ENCODE measurements at places on chromosomes 7 and 10.

DNA sequence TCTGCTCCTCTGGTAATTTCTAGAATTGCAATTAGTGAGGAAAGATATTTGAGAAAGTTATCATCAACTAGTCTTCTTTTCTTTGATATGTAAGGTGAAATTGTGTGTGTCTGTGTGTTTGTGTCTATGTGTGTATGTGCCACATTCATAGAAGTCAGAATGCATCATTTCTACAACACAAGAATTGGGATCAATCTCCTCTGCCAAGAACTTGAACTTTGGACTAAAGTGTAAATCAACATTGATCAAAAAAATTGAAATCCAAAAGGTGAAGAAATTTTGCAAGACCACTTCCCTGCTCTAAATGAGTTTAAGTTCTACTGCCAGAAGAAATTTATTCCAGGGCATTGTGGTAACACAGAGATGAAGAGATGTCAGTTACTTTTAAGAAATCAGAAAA is 1072.8 kb downstream of the GRM8 start:
- DNase-seq = no peak

DNA sequence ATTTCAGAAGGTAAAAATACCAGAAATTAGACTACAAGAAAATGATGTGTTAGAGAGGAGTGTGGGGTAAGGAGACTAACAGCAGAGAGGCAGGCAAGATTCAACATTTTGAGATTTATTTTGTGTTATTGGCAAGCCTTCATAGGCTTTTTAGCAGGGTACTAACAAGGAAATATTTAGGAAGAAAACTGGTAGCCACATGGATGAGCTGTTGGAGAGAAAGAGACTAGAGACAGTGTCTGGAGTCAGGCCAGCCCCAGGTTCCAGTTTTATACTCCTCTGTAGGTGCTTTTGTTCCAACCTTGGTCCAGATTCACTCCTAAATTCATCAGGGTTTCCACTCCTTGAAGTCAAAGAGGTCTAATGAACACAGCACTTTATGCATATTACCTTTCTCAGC is 41.1 kb downstream of the GPRIN2 start:
- no peak for DNase-seq

- peak; percentile 5 for DNase-seq
Observed at GRCh38 chr10:60434418-60435046, 44.9 kb upstream of the ANK3 start.

- no peak for DNase-seq
Observed at GRCh38 chr10:67487199-67487598, 208.8 kb downstream of the CTNNA3 start.

DNA sequence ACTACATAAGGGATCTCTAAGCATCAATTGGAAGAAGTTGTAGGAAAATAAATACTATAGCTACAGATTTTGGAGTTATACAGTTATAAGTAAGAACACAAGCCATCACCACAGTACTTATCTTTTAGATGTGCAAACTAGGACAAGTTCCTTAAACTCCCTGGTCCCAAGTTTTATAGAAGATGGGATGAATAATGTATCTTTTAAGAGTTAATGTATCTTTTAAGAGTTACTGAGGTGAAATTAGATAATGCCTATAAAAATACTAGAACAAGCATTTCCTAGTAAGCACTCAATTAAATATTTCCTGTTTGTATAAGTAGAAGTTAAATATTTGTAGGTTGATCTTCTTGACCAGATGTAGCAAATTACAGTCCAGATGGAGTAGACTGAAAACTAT is 56.8 kb downstream of the SEMA3A start:
- DNase-seq = no peak

DNA sequence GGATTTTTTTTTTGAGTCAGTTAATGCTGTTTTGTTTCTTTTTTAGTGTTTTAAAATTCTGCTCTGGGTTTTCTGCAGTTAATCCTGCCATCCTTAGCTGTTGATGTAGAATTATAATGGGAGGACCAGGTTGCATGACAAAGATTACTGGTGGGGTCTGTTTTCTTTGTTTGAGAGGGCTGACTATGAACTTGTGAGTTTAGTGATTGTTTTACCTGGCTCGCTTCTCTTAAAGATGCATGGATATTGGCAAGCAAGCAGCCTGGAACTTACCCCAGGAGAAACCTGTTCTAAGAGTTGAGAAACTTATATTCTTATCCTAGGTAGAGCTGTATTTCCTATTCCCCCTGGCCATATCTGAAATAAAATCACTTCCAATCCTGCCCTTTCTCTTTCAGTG is 727.8 kb downstream of the GRM8 start:
- no peak for DNase-seq

DNA sequence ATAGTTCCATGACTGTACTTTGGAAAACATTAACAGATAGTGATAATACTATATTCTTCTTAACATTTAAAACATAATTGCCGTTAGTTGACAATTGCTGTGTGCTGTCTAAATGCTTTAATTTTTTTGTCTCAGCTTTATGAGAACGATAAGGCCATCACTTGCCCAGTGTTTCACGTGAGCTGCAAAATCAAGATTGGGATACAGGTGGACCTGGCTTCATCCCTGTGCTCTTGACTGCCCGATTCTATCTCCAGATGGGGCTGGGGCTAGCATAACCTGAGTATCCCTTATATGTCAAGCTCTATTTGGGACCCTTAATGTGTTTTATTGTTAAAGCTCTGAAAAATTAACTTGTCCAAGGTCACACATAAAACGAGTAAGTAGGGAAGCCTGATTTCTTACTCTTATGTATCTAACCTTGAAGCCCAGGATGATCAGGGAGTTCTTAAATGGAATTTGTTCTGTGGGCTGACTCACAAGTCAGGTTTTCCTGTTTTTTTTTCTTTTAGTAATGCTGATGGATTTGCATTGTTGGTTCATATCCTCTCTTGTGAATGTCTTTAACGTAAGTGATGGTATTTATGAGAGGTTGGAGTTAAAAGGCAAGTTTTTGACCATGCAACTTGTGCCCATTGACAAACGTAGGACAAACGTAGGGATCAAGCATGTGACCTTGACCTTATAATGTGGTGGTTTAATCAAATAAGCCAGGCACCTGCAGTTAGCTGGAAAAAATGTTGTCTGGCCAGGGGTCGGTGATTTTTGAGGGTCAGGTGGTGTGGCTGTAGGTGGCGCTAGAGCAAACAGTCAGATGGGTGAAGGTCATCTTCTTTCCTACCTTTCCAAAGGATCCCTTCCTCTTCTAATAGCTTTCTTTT is 3.6 kb downstream of the PRKAR2B start:
- DNase-seq = no peak

DNA sequence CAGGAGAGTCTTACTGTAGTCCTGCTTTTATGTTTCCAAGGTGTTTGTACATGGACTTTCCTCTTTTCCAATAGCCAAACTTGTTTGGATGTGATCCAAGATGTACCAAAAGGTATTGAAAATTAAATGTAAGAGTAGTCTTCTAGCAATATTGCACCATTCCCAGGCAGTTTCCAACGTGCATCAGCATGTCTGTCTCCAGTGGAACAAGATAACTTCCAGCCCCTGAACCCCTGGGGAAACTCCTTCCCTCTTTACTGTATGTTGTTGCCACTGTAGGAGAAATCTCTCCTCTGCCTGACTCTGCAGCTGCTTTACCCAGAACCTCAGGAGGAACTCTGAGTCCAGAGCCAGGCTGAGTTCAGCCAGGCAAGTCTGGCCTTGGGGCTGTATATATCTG is 18.5 kb downstream of the ARMC10 start:
- no peak for DNase-seq

- DNase-seq = no peak
Observed at GRCh38 chr7:19097165-19098055, 20.0 kb downstream of the TWIST1 start.

- DNase-seq = no peak
Observed at GRCh38 chr10:86310702-86311101, 55.9 kb downstream of the GRID1 start.

DNA sequence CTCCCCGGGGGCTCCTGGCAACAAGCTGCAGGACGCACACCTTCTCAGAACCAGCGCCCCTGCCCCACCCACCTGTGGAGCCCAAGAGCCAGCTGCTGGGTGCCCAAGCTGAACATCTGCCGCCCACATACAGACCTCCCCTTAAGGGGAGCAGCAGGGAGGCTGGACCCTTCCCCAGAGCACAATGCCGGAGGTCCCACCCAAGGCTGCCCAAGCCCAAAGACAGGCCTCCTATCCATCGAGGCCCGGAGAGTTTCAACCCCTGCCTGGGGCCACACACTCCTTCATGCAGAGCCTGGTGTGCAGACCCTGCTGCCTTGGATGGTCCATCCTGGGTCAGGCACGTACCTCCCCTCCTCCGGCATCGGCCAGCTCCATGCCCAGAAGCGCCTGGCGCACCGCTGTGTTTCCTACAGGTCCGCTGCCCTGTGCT is 48.7 kb downstream of the VIPR2 start:
- no peak for DNase-seq

DNA sequence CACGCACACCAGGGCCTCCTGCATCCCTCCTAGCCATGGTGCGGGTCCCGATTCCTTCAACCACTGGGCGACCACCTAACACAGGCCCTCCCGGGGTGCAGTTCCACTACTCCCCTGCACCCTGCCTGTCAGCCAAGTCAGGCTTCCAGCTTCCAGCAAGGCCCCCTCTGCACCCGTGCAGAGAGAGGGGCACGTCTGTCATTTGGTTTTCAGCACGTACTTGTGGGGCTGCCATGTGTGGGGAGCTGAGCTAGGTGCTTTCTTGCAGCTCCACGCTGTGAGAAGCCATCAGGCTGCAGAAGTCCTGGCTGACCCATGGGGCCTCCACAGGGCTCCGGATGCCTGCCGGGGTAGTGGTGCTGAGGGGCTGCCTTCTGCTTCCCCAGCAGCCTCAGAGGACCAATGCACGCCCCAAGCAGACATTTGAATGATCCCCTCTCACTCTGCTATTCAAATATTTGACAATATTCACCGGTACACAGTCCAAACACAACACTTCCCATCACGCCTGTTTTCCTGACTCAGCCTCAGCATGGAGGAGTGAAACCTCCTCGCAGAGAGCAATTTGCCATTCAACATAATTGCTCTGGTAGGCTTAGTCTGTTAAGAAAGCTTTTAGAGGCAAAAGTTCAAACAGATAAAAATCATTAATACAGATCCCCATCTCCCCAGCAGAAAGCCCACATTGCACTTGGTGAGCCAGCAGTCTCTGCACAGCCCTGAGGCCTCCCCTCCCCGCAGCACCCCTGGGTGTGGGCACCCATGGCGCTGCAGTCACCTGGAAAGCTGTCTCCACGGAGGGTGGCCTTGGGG is 449.9 kb downstream of the PTPRN2 start:
- no peak for DNase-seq

DNA sequence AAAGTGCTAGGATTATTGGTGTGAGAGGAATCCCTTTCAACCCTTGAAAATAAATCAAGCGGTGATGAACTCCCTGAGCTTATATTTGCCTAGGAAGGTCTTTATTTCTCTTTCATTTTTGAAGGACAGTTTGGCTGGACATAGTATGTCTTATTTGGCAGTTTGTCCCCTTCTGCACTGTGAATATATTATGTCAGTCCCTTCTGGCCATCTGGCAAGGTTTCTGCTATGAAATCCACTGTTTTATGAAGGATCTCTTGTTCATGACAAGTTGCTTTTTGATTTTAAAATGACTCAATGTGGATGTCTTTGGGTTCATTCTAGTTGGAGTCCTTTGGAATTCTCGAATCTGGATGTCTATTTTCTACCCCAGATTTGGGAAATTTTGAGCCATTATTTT is 21.7 kb upstream of the MCM10 start:
- DNase-seq = no peak

DNA sequence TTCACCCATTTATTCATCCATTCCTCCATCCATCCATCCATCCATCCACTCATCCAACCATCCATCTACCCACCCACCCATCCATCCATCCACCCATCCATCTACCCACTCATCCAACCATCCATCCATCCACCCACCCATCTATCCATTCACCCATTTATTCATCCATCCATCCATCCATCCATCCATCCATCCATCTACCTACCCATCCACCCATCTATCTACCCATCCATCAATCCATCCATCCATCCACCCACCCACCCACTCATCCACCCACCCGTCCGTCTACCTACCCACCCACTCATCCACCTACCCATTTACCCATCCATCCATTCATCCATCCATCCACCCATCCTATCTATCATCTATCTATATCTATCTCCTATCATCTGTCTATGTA is 169.4 kb upstream of the SHH start:
- no peak for DNase-seq

DNA sequence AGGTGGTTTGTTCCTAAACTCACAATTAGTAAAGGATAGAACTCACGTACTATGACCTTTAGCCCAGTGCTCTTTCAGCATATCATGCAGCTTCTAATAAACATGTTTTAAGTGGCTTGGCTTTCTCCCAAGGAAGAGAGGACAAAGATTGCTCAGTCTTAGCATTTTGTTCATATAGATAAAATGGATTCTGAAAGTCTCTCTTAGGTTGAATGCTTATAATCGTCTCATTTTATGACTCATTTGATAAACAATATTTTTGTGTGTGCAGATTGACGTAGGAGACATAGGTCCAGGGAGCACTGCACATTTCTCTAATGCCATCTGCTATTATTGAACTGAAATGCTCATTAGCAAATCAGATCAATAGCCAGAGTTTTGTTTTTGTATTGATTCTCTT is 44.8 kb downstream of the GNAT3 start:
- DNase-seq = no peak

GRCh38 chr10:34802692-34803091 is 12.4 kb downstream of the PARD3 start:
- no peak for DNase-seq

GRCh38 chr7:100684534-100685042 is 9.5 kb downstream of the GIGYF1 start:
- no peak for DNase-seq

DNA sequence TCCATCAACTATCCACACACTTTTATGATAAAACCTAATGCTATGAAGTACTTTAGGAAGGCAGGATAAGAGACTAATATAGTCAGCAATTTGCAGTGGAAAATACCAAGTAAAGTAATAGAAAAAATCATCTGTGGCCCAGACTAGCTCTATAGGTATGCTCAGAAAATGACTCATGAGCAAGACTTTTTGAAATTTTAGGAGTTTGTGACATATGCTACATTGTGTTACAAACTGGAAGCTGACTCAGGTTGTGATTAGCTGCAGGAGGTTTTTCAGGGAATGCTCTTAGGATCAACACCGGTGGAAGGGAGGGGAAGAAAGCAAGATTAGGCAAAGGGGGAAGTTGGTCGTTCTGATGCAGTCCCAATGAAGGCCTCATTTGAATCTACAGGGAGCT is 56.1 kb downstream of the FEZF1 start:
- no peak for DNase-seq
